ENCODE measurements at places on chromosomes 2 and 18.

- peak; percentile 91 for DNase-seq
These were observed 72.8 kb upstream of the TMEFF2 start for GRCh38 chr2:192267484-192267883.

DNA sequence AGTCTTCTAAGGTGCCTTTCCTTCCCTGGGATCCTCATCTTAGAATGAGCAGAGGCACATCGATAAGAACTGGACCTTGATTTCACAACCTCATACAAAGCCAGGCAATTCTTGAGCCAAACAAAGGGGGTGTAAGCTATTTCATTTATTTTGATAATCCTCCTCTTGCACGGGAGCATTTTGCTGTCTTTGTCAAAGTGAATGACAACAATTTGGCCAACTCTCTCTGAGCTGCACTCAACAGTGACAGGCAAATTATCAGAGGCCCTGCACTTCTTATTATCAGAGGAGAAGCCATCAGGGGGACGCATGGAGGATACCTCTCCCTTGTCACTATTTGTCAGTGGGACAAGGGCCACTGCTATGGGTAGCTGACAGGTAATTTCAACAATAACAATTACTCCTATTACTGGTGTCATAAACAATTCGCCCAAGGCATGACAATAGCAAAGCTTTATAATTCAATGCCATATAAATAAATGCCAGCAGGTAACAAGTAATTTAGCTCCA lies 260.4 kb downstream of the MEIS1 start:
- DNase-seq: no peak

- peak; percentile 54 for DNase-seq
These were observed at the start of gene VWA3B for GRCh38 chr2:98086491-98087446. TSS of gene VWA3B (plus strand) at chr2:98087167. CDS start at chr2:98093093, 5,926 bp downstream.

DNA sequence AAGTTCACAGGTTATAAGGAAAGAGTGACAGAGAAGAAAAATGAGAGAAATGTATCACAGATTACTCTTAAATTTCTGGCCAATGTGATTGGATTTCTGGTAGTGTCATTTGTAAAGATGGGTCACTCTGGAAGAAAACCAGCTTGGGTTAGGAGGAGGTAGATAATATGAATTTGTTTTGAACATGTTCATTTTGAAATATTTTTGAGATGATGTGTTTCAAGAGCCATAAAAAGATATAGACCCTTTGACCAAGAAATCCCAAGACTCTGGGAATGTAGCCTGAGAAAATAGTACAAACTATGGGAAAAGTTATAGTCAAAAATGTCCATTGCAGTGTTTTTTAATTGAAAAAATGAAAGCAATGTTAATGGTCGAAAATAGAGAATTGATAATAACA lies 70.7 kb downstream of the CALCRL start:
- DNase-seq: no peak

- DNase-seq: no peak
These were observed 51.2 kb upstream of the DAPL1 start for GRCh38 chr2:158743879-158744278.

GRCh38 chr2:104746858-104747257 lies 107.1 kb upstream of the POU3F3 start:
- DNase-seq: no peak

- DNase-seq: no peak
These were observed 87.3 kb upstream of the CNGA3 start for GRCh38 chr2:98258906-98259305.

- DNase-seq: no peak
These were observed 40.7 kb downstream of the RHOB start for GRCh38 chr2:20487392-20488174.

Data from bronchial epithelial cell (primary cell).